CD4-positive, alpha-beta T cell treated with Interferon gamma for 1 hour (primary cell): ENCODE measurements at places on chromosomes 7 and 10.

- DNase-seq: no peak
These were observed 19.6 kb upstream of the GSTK1 start for GRCh38 chr7:143243614-143244013.

DNA sequence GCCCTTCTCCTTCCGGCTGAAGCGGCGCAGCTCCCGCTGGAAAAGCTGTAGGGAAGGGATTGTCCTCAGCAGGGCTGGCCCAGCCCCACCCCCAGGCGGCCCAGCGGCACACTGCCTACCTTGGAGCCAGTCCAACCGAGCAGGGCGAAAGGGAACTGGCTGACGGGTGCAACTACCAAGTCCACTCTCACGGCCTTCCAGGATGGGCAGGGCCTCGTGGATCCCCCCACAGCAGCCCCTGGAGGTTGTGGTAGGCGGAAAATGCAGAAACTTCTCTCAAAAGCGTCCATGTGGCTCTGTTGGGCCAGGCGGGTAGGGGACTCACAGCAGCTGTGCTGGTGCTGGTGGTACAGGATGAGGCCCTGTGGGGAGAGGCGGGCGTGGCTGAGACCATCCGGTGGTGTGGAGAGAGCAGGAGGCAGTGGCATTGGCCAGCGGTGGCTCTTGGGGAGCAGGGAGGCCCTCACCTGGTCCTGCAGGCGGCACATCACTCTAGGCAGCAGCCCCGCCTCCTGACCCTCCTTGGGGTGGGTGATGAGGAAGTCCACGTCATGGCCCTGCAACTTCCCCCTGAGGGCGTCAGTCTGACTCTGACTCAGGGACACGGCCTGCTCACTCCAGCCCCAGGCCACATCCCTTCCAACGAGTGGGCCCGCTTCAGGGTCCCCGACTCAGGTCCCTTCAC is 8.4 kb upstream of the PGAM2 start:
- DNase-seq: peak; percentile 84

DNA sequence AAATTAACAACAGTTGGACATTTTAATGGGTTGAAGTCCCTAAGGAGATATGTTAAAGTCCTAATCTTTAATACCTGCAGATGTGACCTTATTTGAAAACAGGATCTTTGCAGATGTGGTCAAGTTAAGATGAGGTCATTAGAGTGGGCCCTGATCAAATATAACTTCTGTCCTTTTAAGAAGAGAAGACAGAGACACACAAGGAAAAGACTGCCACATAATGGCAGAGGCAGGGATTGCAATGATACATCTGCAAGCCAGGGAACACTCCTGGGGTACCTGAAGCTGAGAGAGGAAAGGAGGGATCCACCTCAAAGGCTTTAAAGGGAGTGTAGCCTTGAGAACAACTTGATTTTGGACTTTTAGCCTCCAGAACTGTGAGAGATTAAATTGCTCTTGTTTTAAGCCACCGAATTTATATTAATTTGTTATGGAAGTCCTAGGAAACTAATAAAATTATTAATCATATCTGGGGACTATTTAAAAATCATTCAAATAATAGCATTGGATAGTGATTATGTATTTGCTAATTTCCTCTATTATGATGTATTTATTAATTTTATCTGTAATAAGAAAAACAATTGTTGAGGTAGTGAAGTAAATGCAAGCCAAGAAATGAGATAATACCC is 700.0 kb upstream of the PCDH15 start:
- DNase-seq: no peak

DNA sequence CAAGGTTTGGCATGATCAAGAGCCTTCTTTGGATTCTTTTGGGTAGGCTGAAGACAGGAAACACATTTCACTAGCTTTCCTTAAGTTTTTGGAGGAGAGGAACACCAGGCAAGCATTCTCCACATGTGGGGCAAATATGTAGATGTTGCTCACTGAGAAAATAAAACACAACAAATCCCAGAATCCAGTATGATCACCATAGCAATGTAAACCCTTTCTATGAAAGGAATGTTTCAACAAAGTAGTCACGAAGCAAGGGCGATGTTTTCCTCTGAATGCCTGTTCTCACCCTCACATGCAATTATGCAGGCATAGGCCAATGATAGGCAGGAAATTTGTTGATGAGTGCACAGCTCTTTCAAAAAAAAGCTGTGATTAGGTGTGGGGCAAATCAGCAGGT is 20.5 kb upstream of the CEP41 start:
- no peak for DNase-seq

DNA sequence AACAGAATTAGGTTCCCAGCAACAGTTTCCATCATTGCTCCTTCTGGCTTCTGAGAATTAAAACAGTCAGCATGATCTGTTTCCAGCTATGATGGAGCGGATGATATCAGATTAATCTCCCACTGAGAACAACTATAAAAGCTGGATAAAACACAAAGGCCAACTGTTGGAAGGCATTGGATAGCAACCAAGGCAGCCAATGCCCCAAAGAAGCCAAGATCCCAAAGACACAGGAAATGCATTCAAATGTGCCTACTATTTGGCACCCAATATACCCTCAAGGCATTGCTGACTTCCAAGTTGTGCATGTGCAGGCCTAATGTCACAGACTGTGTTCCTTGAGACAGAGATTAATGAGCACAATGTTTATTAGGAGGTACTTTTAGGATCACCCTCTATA is 259.3 kb downstream of the ARHGAP12 start:
- no peak for DNase-seq

DNA sequence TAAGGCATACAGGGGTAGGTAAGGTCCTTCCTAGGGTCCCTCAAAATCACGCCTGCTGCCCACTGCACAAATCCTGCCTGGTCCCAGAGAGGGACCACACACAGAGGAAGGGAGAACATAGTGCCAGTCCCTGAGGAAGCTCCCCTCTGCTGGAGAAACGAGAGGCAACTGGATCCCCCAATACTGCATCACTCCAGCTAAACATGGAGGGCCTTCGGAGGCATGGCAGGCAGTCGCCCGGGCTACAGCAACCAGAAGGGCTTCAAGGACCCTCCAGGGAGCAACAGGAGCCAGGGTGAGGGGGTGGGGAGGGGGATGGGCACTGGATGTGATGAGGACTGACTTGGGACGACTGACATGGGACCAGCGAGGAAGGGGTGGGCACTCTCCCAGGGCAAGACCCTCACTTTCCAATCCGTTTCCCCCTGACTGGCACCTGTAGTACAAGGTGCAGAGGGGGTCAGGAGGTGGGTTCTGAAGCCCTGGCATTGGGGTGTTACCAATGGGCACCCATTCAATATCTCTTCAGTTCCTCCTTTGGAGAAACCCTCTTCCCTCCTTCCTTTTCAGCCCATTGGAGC is 21.7 kb downstream of the DDIT4 start:
- DNase-seq: no peak

- no peak for DNase-seq
These were observed 27.9 kb downstream of the KAZALD1 start for GRCh38 chr10:101089520-101090299.

DNA sequence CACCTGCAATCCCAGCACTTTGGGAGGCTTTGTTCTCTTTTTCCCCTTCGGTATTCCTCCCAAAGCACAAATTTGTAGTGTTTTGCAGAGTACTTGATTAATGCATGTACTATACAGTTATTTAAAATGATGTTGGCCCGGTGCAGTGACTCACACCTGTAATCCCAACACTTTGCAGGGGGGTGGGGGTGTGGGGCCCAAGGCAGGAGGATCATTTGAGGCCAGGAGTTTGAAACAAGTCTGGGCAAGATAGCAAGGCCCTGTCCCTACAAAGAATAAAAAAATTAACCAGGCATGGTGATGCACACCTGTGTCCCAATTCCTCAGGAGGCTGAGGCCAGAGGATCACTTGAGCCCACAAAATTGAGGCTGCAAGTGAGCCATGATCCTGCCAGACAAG is 26.8 kb upstream of the FOXK1 start:
- no peak for DNase-seq

DNA sequence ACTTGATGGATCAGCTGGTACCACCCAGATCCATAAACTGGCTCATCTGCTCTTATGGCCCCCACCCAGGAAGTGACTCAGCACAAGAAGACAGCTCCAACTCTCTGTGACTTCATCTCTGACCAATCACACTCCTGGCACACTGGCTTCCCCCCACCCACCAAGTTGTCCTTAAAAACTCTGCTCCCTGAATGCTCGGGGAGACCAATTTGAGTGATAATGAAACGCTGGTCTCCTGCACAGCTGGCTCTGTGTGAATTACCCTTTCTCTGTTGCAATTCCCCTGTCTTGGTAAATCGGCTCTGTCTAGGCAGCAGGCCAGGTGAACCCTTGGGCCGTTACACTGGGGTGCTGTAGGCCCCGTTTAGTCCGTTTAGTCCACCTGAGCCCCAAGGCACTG is 23.4 kb upstream of the BNIP3 start:
- no peak for DNase-seq

DNA sequence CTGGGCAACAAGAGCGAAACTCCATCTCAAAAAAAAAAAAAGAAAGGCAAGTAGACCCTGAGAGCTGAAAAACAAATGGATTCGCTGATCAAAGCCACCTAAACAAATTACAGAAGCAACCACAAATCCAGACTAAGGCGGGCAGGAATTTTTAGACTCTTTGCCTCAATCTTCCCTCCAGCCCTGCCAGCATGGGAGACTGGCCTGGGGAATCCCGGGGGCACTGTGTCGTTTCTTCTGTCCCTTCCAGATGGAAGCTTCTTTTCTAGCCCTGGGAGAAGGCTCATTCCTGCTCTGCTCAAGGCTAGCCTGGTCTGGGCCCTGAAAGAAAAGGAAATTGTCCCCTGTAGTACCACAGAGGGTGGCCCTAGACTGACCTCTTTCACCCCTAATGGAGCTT is 15.6 kb upstream of the SERPINE1 start:
- no peak for DNase-seq

DNA sequence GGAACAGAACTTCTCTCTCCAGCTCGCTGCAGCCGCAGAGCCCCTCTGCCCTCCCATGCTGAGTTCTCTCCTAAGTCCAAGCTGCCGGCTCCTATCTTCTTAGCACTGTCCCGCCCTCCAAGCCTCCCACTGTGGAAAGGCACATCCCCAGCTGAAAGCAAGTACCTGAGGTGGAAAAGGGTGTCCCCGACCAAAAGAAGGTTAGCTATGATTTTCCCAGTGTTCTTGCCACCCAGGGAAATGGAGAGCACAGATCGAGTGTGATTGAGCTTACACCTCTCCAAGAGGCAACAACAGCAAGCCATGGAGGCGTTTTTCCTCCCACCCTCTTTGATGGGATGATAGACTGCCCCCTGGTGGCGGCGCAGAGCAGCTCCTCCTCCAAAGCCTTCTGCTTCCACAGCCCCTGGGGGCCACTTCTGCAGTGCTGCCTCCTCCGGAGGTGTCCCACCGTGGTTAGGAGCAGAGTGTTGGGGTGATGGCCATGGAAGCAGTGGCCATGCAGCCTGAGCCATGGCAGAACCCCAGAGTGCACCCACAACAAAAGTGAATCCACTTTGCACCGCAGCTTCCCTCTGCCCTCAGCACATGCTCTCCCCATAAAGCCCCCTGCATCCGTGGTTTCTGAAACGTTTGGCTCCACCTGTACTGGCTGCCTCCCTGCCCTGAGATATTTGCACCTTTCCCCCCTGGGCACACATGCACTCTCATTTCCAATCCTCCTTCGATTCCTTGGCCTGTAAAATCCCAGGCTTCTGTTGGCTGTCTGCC is 143.1 kb upstream of the STK17A start:
- DNase-seq: peak; percentile 26

- peak; percentile 58 for DNase-seq
These were observed 5.7 kb upstream of the ZYX start for GRCh38 chr7:143375298-143376034.
